ENCODE measurements at places on chromosomes 11 and 22.
A peak's percentile ranks its signal among the peaks of the same experiment; 100 is the strongest.

GRCh38 chr11:127493330-127494022, 492.9 kb upstream of the KIRREL3 start:
- no peak for DNase-seq

DNA sequence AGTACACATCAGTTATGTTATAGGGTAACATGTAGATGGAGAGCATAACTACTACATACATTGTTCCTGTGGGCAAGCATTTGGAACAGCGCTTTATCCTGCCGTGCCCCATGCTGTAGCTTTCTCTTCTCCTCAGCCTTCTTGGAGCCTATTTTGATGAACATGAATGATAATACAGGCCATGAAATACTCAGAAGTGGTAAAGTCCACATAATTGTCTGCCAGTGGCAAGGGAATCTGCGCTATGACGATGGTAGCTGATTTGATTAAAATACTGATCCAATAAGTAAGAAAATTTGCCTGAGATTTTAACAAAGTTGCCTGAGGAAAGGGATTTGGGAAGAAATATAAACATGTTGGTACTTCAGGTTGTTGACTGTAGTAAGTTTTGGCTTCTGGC, 23.3 kb downstream of the ALKBH3 start:
- no peak for DNase-seq

DNA sequence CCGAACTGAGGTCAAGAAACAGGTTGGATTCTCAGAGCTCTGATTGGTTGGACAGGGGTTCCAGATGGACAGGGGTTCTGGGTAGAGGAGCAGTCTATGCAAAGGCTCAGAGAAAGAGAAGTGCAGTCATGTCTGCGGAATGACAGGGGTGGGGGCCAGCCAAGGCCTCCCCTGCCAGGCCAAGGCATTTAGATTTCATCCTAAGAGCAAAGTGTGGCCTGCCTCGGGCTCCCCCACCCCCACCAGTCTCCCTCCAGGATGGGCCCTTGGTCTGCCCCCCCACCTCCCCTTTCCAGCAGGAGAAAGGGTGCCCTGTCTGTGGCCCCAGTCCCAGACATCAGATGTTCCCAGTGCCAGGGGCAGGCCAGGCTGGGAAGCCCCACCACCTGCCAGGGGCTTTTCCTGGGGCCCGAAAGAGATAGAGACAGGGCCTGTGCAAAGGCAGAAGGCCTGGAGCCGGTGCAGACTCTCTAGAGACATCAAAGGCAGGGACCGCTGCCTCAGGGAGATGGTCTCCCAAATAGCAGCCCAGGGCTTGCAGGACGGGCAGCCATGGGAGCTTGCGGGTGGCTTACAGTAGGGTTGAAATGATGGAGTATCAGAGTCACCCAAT, 9.4 kb downstream of the SUSD2 start:
- no peak for DNase-seq

GRCh38 chr11:29171360-29171950, 845.4 kb downstream of the KCNA4 start:
- no peak for DNase-seq

DNA sequence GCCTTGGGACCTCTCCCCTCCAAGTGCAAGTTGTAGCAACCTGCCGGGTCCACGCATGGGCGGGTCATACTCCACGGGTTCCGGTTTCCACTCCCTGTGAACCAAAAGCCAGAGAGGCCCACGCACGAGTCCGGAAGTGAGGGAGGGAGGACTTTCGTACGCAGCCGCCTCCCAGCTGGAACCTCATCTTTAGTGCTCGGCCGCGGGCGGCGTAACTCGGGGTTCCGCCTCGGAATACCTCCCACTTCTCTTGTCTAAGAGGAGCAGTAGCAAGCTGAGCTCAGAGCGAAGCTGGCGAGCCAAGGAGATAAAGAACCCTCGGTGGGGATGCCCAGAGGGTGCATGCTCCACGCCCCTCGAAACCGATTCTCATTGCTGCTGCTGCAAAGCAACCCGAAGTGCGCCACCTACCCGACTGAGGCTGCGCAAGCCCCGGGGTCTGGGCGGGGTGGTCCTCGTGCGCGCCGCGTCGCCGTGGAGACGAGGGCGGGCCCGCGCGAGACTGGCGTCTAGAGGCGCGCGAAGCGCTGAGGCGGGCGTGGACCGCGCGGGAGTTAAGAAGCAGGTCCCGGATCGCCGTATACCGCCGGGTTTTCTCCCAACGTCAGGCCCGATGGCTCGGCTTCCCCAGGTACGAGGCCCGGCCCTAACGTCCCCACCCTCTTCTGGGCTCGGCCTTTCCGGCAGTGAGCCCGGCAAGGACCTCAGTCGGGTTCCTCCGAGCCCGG, at the start of gene SFI1:
SFI1 (plus strand) TSS at position 530 of the 728 bp plus-strand sequence. CDS start 11,749 bp downstream, outside the sequence.
- peak; percentile 81 for DNase-seq

GRCh38 chr11:86483940-86484794, 109.5 kb downstream of the CCDC81 start:
- no peak for DNase-seq

- DNase-seq: peak; percentile 74
Measured at GRCh38 chr11:102111787-102112508, 1.7 kb downstream of the YAP1 start.
